ENCODE measurements at places on chromosomes 13 and 19.

GRCh38 chr13:98144027-98144741 is 1.3 kb downstream of the FARP1 start:
- DNase-seq = peak; percentile 64

DNA sequence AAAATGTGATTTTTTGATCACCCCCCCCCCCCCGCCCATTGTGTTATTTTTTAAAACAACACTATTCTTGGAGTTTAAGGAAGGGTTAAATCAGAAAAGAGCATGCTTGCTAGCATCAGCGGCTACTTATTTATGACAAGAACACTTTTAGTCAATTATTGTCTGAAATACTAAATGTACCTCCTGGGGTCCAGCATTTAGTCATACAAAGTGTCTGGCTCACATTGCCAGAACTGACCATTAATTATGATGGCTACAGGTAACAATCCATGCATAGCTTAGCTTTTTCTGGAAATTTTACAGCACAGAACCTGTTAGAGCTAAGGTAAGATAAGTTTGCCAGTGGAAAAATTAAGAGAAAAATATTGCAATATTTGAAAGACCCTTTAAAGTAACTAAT is 90.1 kb downstream of the PCDH9 start:
- no peak for DNase-seq

- no peak for DNase-seq
Observed at GRCh38 chr19:27896091-27896490, 1316.9 kb downstream of the UQCRFS1 start.

DNA sequence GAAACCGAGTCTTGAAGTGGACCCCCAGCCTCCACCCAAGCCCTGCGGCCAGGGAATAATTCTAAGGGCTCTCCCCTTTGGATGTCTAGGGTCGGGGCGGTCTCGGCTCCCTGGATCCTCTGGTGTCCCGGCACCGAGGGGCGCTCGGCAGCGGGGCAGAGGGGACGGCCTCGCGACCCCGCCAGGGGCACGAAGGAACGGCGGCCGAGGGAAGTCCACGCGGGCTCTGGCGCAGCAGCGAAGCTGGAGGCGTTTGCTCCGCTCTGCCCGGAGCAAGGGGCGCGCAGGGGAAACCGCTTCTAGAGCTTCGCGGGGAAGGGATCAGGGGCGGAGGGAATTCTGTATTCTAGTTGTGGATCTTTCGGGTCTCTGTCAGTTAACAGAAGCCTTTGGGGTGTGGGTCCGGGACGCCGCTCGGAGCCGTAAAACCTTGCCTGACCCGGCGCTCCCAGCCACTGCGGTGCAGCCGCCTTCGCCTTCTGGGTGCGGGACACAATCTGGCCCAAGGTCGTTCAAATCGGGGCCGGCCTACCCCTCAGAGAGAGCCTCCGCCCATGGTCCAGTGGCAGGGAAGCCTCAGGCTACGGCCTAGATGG is 118.2 kb downstream of the KCNRG start:
- no peak for DNase-seq

GRCh38 chr19:16778796-16779411 is 50.3 kb upstream of the SIN3B start:
- peak; percentile 90 for DNase-seq

DNA sequence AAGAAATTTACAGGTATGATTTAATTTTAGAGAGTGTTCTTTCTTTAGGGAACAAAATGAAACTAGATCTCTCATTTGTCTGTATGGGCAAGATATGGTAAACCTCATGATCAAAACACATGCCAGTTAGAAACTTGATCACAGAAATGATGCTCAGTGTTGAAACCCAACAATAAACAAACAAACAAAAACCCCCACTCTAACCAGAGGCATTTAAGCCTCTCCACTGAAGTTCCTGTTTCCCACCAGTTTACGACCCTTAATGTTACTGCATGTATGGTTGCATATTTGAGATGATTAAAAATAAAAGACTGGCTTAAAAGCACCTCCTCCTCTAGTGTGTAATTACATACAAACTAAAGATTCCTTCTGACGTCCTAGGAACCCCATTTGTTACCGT is 293.3 kb upstream of the MAB21L1 start:
- DNase-seq = no peak

All from testis (tissue), 5 donors.